ENCODE measurements at places on chromosomes 5 and 9. TPM values are rescaled to one million over a fixed set of nuclear protein-coding genes. Genes with fewer than 3 reads are reported as not detected.

- no peaks in the 10 kb centered on the region for H3K27me3 ChIP-seq
- no peaks in the 10 kb centered on the region for H3K36me3 ChIP-seq
- DNase-seq = no peak
- H3K4me3 ChIP-seq = no peak overlapping the region
Observed at GRCh38 chr5:109105631-109106267, 304.0 kb downstream of the PJA2 start.

DNA sequence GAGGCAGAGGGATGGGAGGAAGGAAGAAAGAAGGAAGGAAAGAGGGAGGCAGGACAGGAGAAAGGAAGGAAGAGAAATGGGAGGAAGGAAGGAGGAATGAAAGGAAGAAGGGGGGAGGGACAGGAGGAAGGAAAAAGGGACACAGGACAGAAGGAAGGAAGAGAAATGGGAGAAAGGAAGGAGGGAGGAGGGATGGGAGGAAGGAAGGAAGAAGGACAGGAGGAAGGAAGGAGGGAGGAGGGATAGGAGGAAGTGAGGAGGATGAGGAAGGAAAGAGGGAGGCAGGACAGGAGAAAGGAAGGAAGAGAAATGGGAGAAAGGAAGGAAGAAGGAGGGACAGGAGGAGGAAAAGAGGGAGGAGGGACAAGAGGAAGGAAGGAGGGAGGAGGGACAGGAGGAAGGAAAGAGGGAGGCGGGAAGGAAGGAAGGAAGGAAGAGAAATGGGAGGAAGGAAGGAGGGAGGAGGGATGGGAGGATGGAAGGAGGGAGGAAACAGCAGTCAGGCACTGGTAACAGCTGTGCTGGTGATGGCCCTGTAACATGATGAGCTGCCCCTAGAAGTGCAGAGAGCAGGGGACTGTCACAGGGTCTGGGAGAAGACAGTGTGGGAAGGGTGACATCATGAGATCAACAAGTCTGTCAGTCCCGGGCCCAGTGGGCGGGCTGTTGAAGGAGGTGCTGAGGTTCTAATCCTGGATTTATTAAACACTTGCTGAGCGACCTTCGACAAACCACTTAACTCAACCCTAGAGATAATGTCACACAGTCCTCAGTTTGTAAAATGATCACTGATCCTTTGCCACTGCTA is 10.7 kb upstream of the IRX1 start:
- H3K27ac ChIP-seq = no peak overlapping the region
- no peaks in the 10 kb centered on the region for H3K36me3 ChIP-seq
- H3K27me3 ChIP-seq = peaks cover 37% of the 10 kb centered on the region
- no peak overlapping the region for H3K4me3 ChIP-seq

GRCh38 chr9:136571531-136571930 is 25.7 kb upstream of the NOTCH1 start:
- H3K27me3 ChIP-seq = no peaks in the 10 kb centered on the region
- DNase-seq = no peak
- no peaks in the 10 kb centered on the region for H3K36me3 ChIP-seq
- H3K4me3 ChIP-seq = no peak overlapping the region
- peaks cover 38% of the 10 kb centered on the region for H3K4me1 ChIP-seq

- H3K4me3 ChIP-seq = no peak overlapping the region
- peaks cover 6% of the 10 kb centered on the region for H3K4me1 ChIP-seq
- H3K36me3 ChIP-seq = no peaks in the 10 kb centered on the region
- no peaks in the 10 kb centered on the region for H3K27me3 ChIP-seq
- no peak overlapping the region for H3K27ac ChIP-seq
- no peak for DNase-seq
Observed at GRCh38 chr5:133866160-133866902, 102.1 kb downstream of the C5orf15 start.

DNA sequence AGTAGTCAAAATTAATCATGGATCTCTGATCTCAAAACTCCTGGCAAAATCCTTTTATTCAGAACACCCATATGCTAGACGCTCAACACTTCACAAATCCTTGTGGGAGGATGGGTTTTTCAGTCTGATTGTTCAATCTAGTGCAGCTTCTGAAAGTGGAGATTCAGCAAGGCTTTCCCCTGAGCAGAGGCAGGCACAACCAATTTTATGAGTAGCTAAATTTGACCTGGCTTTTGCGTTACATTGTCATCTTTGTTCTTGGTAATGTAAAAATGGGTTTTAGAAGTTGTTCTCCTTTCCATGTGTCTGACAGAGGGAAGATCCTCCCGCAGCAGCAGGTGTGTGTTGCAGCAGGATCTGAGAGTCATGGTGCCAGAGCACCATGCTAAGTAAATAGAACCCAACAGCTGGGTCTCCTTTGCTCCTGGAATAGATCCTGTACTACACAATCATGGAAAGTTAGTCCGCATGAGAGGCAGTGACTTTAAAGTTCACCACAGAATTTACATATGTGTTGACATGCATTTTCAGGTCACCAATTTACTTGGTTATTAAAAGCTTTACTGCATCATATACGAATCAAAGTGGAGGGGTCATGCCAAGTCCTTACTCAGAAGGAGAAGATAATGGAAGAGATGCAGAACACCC is 70.1 kb upstream of the MEF2C start:
- no peaks in the 10 kb centered on the region for H3K36me3 ChIP-seq
- DNase-seq = no peak
- H3K4me3 ChIP-seq = no peak overlapping the region
- H3K27me3 ChIP-seq = no peaks in the 10 kb centered on the region
- no peaks in the 10 kb centered on the region for H3K4me1 ChIP-seq

DNA sequence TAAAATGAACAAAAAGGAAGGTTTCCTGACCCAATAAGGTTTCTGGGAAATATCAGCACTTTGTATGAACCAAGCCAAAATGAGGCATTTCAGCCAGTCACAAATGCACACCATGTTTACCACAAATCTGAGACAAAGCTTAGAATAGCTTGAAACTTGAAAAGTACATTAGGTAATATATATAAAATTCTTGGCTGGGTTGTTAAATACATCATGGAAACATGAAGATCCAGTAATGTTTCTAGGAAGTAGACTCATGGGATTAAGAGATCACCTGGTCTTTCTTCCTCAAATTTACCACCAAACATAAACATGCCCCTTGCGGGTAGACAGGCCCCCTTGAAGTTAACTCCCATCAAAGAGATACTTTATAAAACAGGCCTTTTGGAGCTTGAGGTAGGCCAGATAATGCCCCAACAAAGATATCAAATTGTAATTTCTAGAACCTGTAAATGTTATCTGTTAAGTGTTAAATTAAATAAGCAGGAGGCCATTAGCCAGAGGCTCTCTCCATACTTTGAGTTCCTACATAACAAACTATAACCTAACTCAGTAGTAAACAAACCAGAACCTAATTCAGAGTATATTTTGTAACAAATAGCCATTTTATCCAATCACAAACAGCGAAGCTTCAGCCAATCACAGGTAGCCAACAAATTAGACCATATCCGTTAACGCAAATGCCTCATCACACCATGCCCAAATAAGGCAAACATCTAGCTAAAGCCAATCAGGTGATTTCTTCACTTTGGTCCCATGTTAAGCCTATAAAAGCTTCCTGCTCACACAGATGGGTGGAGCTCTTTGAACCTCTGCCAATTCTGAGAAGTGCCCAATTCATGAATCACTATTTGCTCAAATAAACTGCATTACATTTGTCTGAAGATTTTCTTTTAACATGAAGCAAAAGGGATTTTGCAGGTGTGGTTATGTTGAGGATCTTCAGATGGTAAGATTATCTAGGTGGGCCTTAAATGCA is 127.9 kb upstream of the TARS1 start:
- no peaks in the 10 kb centered on the region for H3K27me3 ChIP-seq
- H3K36me3 ChIP-seq = no peaks in the 10 kb centered on the region
- no peak for DNase-seq
- no peaks in the 10 kb centered on the region for H3K4me1 ChIP-seq
- no peak overlapping the region for H3K27ac ChIP-seq
- H3K4me3 ChIP-seq = no peak overlapping the region

GDA gene
- total RNA-seq = 0.30 TPM
